Daoy (cell line): ENCODE measurements at places on chromosomes 5 and 9.

- no peak for DNase-seq
Observed at GRCh38 chr9:89609426-89610006, 4.7 kb downstream of the GADD45G start.

- DNase-seq, result no peak
Observed at GRCh38 chr5:103355579-103355978, 97.0 kb downstream of the MACIR start.

DNA sequence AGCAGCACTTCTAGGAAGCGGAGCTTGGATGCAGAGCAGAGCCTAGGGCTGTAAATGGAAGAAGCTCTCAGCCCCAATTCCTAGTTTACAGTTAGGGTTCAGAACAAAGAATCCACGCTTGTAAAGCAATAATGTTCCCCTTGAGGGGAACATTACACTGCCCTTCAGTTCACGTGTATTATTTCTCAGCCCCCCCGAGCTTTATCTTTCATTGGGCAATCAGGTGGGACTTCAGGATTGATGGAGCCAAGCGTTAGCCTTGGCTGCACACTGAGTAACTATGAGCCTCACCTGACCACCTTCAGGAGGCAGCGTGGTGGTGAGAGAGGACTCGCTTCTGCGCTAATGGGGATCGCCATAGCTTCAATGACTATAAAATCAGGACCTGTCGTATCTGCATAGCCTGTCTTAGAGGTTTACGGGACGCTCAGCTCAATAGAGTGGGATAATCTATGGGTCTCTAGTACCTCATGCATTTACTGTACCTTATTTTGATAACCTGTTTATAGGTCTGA lies 157.0 kb upstream of the RASEF start:
- DNase-seq, result no peak

DNA sequence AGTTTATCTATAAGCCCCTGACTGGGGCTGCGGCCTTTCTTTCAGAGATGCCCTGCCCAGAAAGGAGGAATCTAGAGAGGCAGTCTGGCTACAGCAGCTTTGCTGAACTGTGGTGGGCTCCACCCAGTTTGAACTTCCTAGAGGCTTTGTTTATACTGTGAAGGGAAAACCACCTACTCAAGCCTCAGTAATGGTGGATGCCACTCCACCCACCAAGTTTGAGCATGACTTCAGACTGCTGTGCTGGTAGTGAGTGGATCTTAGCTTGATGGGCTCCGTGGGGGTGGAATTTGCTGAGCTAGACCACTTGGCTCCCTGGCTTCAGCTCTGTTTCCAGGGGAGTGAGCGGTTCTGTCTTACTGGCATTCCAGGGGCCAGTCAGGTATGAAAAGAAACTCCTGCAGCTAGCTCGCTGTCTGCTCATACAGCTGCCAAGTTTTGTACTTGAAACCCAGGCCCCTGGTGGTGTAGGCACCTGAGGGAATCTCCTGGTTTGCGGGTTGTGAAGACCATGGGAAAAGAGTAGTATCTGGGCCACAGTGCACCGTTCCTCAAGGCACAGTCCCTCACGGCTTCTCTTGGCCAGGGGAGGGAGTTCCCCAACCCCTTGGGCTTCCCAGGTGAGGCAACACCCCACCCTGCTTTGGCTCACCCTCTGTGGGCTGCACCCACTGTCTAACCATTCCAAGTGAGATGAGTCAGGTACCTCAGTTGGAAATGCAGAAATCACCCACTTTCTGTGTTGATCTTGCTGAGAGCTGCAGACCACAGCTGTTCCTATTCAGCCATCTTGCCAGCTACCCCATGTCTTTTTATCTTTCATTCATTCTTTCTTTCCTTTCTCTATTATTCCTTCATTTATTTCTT lies 211.8 kb upstream of the C9orf72 start:
- no peak for DNase-seq

DNA sequence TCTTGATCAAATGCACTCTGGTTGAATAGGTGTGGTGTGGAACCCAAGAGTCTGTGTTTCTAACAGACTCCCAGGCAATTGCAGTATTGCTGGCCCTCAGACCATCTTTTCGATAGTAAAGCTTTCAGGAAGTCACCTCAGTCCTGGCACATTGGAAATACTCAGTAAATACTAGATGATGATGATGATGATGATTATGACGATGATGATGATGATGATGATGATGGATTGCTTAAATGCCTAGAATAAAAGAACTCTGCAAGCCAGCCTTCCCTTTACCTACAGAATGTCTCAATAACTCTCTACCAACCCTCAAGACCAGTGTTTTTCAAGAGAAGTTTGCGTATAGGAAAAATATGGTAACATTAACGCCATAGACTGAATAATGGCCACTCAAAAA lies 268.0 kb downstream of the DNAH5 start:
- DNase-seq, result no peak

DNA sequence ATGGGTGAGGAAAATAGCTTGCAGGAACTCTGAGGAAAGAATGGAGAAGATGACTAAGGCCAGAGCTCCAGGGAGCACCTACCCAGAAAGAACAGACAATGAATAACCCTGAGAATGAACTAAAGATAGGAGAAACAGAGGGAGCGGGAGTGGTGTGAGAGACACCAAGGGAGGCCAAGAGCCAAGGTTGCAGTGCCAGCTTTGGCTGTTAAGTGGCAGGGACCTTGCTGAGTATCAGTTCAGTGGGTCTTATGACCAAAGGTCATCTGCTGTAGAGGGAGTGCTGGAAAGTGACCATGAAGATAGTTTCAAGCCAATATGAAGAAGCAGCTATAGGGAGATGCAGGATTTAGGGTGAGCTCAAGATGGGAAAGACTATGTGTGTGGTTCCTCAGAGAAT lies 16.7 kb downstream of the P4HA2 start:
- DNase-seq, result no peak

DNA sequence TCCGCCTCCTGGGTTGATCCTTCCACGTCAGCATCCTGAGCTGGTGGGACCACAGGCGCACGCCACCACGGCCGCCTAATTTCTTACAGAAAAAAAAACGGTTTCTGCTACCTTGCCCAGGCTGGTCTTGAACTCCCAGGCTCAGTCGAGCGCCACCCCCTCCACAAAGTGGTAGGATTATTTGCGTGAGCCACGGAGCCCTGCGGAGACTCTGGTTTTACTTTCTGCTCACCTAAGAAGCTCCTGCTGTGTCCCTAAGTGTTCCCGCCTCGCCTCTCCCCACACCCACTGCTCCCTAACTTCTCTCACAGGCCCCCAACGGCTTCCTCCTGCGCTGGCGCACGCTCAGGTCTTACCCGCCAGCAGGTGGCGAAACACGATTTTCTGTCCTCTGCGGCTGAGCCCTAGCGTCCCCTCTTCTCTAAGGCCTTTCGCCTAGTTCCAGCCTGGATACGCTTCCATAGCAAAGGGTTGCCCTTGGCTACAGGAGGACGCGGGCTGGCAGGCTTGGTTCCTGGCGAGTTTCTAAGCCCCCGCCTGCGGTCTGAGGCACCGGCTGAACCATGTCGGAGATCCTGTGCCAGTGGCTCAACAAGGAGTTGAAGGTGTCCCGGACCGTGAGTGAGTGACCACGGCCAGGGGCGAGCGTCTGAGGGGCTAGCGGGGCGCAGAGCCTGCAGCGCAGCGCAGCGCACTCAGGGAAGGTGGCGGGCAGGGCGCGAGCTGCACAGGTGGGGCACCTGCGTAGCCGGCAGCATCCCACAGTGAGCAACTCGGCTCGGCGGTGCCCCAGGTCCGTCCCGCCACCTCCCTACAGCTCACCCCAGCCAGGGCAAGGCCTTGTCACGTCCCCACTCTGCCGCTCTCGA lies at the start of gene SPEF2:
SPEF2 (plus strand) TSS at position 429 of the 869 bp plus-strand sequence; CDS start at position 564, 135 bp downstream.
- DNase-seq, result peak; percentile 89

GRCh38 chr5:129631961-129632360 lies 115.9 kb upstream of the MINAR2 start:
- no peak for DNase-seq

GRCh38 chr5:54611290-54611951 lies 93.9 kb downstream of the SNX18 start:
- DNase-seq, result no peak

DNA sequence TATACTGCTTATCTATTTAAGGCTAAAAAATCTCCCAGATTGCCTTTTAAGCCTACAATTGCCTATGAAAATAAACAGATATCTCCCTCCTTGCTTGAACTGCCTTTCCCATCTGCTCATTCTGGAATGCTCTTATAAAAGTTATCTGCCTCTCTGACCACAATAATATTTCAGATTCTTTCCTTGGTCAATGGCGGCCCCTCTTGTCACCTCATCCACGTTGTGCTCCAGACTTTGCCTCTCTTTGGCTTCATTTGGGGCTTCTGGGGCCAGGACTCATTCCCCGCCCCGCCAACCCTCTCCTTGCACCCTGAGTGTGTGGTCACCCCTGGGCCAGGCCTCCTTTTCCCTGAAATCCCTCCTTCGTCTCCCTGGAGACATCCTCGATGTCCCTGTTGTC lies 110.0 kb upstream of the RPS23 start:
- DNase-seq, result peak; percentile 66

GRCh38 chr5:106262395-106262794 lies 1408.3 kb downstream of the EFNA5 start:
- no peak for DNase-seq

DNA sequence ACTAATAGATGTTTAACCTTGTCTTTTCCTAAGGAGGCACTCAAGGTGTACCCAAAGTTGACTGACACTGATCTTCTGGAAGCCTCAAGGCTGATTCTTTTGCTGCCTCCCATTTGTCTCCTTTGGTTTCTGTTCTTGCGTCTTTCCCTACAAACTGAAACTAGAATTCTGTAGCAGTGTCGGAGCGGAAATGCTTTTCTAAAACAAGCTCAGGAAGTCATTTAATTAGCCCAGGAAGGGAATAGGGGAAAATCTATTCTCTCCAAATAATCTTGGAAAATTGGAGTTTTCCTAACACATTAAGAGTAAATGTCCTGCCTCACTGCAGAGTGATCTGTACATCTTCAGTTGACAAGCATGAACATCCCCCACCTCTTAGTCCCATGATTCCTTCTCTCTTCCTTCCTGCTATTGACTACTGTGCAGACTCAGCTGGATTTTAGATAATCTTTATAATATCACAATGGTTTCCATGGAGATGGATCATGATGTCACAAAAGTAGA lies 182.7 kb downstream of the NR3C1 start:
- DNase-seq, result no peak

- DNase-seq, result no peak
Observed at GRCh38 chr5:140287801-140288521, 14.9 kb downstream of the PFDN1 start.

- no peak for DNase-seq
Observed at GRCh38 chr9:39587844-39588499, 232.5 kb downstream of the SPATA31A1 start.

GRCh38 chr9:27563738-27564430 lies 9.4 kb downstream of the C9orf72 start:
- DNase-seq, result no peak

- DNase-seq, result no peak
Observed at GRCh38 chr5:123142957-123143356, 53.9 kb downstream of the PRDM6 start.
